Stimulated activated CD8-positive, alpha-beta memory T cell treated with anti-CD3 and anti-CD28 coated beads, Interleukin-7, amount 100 ng/mL, for 24 hours (primary cell): ENCODE measurements at places on chromosomes 11 and 22.

- no peak for DNase-seq
Measured at GRCh38 chr22:50660306-50660705, 12.3 kb upstream of the SHANK3 start.

GRCh38 chr11:105838668-105839384 lies 183.2 kb downstream of the MSANTD4 start:
- DNase-seq = no peak

DNA sequence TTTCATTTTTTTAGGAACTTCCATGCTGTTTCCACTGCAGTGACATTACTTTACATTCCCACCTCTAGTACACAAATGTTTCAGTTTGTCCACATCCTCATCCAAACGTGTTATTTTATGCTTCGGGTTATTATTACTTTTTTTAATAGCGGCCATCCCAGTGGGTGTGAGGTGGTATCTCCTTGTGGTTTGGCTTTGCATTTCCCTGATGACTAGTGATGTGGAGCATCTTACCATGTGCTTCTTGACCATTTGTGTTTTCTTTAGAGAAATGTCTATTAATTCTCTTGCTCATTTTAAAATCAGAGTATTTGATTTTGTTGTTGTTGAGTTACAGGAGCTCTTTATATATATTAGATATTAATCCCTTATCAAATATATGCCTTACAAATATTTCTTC lies 70.3 kb upstream of the ANO1 start:
- DNase-seq = no peak

- DNase-seq = no peak
Measured at GRCh38 chr11:120183701-120184141, 27.1 kb upstream of the OAF start.

DNA sequence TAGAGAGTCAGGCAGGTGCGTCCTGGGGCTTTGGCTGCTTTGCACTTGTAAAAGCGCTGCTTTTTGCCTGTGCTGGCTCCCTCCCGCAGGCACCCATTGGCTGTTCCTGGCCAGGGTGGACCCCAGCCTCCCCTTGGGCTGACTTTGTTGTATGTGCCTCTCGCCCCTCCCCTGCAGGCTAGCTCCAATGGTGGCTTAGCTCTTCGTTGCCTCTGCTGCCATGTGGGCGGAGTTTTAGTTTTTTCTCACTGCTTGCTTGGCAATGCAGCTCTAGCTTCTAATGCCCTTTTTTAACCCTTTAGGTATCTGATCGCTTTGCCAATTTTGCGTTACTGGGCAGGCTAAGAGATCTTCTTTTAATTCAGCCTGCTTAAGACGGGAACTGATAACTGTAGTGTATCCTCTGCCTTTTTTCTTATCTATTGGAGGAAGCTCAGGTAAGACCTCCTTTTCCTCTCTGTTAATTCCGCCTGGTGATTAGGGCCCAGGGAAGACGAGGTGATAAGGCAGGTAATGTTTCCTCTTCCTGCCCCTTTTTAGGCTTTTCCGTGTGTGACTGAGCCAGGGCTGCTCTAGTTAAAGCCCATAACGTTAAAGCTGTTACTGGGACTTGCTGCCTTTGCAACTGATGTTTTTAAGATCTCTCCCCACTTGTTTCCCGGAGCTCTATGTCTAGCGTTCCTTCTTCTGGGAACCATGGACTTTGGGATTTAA lies 11.7 kb upstream of the GLYATL1 start:
- DNase-seq = no peak

- no peak for DNase-seq
Measured at GRCh38 chr11:124736736-124737135, 3.0 kb upstream of the NRGN start.
